ENCODE measurements at places on chromosomes 2 and 18.

- DNase-seq = no peak
Measured at GRCh38 chr2:106827158-106827557, 58.8 kb downstream of the ST6GAL2 start.

DNA sequence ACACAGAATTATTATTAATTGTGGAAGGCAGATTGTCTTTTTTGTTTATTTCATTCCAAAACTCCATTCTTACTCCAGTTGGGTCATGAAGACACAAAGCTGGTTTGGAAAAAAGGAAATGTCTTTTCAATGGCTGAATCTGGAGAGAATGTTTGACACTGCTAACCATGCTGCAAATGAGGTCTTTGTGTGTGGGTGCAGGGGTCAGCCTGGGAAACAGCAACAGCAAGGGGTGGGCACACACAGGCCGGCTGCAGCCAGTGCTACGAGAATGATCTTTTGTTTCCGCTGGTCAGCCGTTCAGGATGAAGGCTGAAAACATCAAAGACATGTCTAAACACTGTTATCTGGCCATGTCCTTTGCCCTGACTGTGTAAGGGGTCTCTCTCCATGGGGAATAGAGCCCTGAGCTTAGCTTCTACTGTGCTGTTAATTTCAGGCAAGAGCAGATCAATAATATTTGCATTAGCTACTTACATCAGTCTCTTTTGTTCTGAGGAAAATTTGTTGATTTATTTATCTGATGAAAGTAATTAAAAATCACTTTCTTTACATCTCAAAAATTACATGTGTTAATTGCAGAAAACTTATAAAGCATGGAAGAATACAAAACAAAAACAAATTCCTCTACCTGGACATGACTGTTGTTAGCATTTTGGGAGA, 33.3 kb upstream of the E2F6 start:
- DNase-seq = no peak

DNA sequence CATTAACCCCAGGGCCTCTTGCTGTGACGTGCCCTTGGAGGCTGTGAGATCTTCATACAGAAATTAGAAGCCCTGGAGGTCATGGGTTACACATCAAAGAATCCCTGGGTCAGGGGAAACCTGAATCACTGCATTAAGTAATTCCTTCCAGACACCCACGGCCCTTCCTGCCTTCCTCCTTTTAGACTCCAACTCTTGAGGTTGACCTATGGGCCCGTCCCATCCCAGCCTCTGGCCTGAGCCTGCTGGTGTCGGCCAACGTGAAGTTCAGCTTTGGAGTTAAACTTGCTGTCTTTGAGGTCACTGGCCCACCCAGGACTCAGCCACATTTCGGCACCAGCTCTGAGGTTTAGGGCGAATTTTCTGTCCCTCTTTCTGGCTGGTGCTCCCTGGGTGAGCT, 198.3 kb downstream of the ACKR3 start:
- no peak for DNase-seq

DNA sequence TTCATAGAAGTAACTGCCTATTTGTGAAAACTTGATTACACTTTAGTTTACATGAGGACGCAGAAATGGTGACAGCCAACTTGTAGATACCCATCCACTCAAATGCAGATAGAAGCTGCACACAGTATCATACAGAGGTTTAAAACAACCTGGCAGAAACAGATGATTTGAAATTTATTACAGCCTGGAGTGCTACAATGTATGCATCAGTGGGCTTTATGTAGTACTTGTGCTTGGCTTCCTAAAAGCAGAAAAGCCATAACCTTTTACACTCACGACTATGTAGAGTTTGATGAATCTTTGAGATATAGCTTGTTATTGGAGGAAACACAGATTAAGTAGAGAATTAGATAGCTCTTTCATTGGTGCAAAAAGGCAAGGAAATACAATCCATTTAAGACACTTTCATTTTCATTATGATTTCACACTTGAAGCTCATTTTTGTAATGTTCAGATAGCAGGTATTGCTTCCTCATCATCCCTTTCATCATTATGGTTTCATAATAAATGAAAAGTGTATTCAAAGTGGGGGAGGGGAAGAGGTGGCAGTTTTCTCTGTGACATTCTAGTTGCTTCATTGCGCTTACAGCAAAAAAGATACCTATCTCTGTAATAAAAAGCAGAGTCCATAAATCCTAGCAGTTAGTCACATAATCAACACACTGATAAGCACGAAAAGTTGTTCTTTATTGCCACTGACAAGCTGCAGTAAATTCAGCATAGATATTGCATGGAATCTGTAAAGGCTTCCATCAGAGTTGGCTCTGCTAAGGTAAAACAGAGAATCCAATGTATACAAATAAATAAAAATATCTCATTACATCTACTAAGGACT, 789.8 kb upstream of the FSHR start:
- no peak for DNase-seq

- DNase-seq = no peak
Measured at GRCh38 chr2:10646153-10646552, 43.6 kb downstream of the NOL10 start.

- DNase-seq = no peak
Measured at GRCh38 chr2:24049485-24050021, at the start of gene FKBP1B. FKBP1B (plus strand) TSS chr2:24049741; CDS start chr2:24049850, 109 bp downstream.

- DNase-seq = no peak
Measured at GRCh38 chr2:221465776-221466175, 106.3 kb downstream of the EPHA4 start.

DNA sequence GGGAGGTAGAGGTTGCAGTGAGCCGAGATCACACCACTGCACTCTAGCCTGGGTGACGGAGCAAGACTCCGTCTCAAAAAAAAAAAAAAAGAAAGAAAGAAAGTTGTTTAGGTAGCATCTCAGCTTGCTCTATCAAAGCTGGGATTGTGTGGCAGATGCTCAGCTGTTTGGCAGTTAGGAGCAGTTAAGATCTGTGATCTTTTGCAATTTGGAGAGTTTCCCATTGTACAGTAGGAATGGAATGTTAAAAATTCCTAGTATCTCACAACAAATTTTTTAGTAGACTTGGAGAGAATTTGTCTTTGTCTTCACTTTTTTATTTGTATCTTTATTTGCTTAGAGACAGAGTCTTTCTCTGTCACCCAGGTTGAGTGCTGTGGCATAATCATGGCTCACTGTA, 122.9 kb upstream of the UNC80 start:
- no peak for DNase-seq

DNA sequence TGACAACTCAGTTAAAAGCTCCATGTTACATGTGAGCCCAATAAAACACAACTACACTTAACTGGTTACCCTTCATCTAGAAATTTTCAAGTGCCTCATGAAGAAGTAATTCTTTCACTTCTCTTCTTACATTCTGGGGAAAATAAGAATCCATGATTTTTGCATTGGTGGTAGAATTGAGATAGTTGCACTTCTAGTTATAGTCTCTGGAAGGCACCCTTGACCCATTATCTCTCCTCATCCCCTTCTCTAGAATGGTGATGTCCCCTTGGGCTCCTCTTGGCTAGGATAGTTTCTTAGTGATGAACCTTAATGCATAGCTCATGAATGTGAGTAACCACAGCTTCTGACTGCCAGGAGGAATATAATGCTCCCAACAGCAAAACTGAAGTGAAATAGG, 3.6 kb downstream of the LGALSL start:
- DNase-seq = no peak

DNA sequence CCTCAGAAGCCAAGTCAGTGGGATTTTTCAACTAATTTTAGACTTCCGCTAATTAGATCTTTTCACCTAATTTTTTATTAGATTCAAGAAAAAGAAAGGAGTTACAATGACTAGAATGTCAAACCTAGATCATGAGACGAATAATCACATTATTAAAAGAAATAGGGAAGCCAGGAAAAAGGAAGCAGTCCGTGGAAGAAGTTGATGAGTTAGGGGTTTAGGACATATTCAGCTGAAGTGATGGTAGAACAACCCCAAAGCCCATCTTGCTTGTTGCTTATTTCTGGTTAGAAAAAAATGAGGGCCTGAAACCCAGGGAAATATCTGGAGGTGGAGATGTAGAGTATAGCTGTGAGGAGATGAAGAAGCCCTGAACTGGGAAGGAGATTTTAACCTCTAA, 8.0 kb downstream of the KLF7 start:
- DNase-seq = no peak

DNA sequence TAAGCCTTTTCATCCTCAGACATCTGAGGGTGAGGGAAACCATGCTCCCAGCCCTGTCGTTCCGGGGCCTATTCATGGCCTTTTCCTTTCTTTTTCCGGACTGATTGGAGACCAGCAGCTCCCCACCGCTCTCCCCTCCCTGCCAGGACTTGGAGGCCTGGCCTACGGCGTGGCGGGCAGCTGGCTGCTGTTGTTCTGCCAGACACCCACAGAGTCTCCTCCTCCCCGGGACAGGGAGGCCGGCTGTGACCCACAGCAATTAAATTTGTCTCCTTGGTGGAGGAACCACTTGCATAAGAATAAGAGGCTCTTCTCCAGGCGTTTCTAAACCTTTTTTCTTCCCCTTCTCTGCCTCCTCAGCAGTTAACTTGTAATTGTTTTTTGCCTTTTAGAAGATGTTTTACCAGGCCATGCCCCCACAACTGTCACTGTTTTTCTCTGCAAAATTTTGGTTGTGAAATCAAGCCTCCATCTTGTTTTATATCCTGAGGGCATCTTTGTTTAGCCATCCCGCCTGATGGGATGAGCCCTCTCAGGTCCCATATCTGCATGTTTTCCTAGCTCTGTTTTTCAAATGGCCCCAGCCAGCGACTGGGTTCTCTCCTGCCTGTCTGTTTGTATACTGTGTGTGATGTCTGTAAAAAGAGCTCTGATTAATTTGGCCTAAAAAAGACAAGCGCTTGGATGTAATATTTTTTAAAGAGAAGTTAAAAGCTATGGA, 1060.0 kb upstream of the DDX18 start:
- DNase-seq = peak; percentile 83

- DNase-seq = no peak
Measured at GRCh38 chr2:215765729-215766360, 247.5 kb downstream of the MREG start.

- DNase-seq = no peak
Measured at GRCh38 chr2:159243529-159243928, 43.0 kb downstream of the WDSUB1 start.

DNA sequence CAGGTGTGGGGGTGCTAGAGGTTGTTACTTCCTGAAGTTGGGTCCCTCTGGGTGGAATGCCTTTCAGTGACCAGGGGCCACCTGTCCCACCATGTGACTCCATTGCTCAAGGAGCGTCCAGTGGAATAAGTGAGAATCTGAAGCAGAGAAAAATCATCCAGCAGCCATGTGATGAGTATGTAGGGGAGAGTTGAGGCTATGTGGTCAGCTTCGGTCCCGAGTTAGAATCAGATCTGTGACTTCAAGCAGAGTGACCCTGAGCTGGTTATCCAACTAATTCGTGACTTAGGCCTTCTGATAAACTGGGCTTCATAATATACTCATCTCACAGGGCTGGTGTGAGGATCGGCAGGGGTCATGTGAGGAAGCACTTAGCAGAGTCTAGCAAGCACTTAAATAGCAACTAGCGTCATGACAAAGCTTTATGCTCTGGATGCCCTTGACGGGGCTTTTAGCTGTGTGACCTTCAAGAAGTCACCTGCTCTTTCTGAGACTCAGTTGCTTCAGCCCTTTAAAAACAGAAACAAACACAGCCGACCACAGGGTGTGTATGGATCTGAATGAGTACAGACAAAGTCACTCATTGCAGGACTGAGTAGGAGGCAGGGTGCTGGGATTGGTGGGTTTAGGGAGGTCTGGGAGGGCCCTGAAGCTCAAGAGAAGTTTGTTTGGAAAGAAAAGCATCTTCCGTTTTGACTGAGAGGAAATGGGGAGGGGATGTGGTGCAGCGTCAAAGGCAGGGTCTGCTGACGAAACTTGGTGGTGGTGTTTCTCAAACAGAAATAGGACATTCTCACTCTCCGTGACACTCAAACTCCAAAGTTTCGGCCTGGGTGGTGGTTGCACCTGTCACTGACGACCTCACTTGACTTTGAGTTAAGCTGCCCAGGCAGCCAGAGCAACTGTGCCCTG, 264.0 kb upstream of the CXCR4 start:
- DNase-seq = no peak

GRCh38 chr18:5455674-5456073, 88.1 kb downstream of the EPB41L3 start:
- no peak for DNase-seq

GRCh38 chr2:51243892-51244535, 212.1 kb upstream of the NRXN1 start:
- DNase-seq = no peak

GRCh38 chr2:168560817-168561499, 104.9 kb downstream of the CERS6 start:
- DNase-seq = no peak
